Vein endothelial cell (primary cell): ENCODE measurements at places on chromosomes 11 and 22. TPM values are rescaled to one million over a fixed set of nuclear protein-coding genes. Genes with fewer than 3 reads are reported as not detected.

TSPAN32 gene
- not detected in 2 replicates for total RNA-seq

BLID gene
- total RNA-seq = 6.8 and 8.2 TPM in 2 replicates

ANO1 gene
- 0.19 TPM in 1 of 2 replicates, not detected in the other for total RNA-seq

CYB5R2 gene
- 3.6 and 5.5 TPM in 2 replicates for total RNA-seq

ASCL2 gene
- total RNA-seq = not detected in 2 replicates

SLC22A6 gene
- total RNA-seq = not detected in 2 replicates

OR4A16 gene
- total RNA-seq = not detected in 2 replicates

SHISAL1 gene
- under 0.01 TPM in 2 replicates for total RNA-seq

MRGPRX4 gene
- not detected in 2 replicates for total RNA-seq

RAB36 gene
- total RNA-seq = 1.6 and 2.8 TPM in 2 replicates

ANAPC15 gene
- total RNA-seq = 25.8 and 28.3 TPM in 2 replicates

MUC2 gene
- total RNA-seq = not detected in 2 replicates

AGBL2 gene
- 0.10 and 3.6 TPM in 2 replicates for total RNA-seq

MAPK8IP2 gene
- total RNA-seq = 0.10 and 0.33 TPM in 2 replicates

PLA2G3 gene
- 0.19 TPM in 1 of 2 replicates, not detected in the other for total RNA-seq

ALKBH3 gene
- total RNA-seq = 45.1 and 59.2 TPM in 2 replicates

ZNRD2 gene
- total RNA-seq = 52.6 and 56.4 TPM in 2 replicates

RIC3 gene
- total RNA-seq = not detected in 2 replicates

CEND1 gene
- under 0.01 and 0.10 TPM in 2 replicates for total RNA-seq

APOBEC3H gene
- total RNA-seq = 0.29 and 0.33 TPM in 2 replicates

PGA5 gene
- not detected in 2 replicates for total RNA-seq

RTN4RL2 gene
- total RNA-seq = under 0.01 and 0.19 TPM in 2 replicates

MN1 gene
- total RNA-seq = 4.0 and 7.8 TPM in 2 replicates

C22orf15 gene
- 0.98 TPM in 1 of 2 replicates, not detected in the other for total RNA-seq

RBMXL2 gene
- 0.33 TPM in 1 of 2 replicates, not detected in the other for total RNA-seq

SLC22A8 gene
- not detected in 2 replicates for total RNA-seq

CARD18 gene
- total RNA-seq = not detected in 2 replicates

HOATZ gene
- total RNA-seq = not detected in 2 replicates

TMEM191B gene
- 0.19 TPM in 1 of 2 replicates, not detected in the other for total RNA-seq

CRYBA4 gene
- total RNA-seq = not detected in 2 replicates

FOLR2 gene
- total RNA-seq = not detected in 2 replicates
